ENCODE measurements at places on chromosomes 4 and X. TPM values are rescaled to one million over a fixed set of nuclear protein-coding genes. Genes with fewer than 3 reads are reported as not detected.

Gene RASSF6
- total RNA-seq: 0.03 TPM

Gene MAGEB10
- total RNA-seq: not detected

Gene GNRHR
- not detected for total RNA-seq

Gene HSD17B13
- total RNA-seq: 0.13 TPM

Gene MTNR1A
- total RNA-seq: not detected

Gene DGKK
- not detected for total RNA-seq

Gene MXRA5
- total RNA-seq: 0.65 TPM

Gene CFAP99
- 0.13 TPM for total RNA-seq

Gene USP17L25
- not detected for total RNA-seq

Gene ADGRG4
- under 0.01 TPM for total RNA-seq

Gene UGT2A3
- not detected for total RNA-seq

Gene KIT
- total RNA-seq: 1.2 TPM

Gene IGSF1
- total RNA-seq: 0.07 TPM

Gene TMSB15A
- total RNA-seq: 0.73 TPM

Gene CACNA1F
- total RNA-seq: not detected

Gene GAGE13
- total RNA-seq: not detected

Gene GABRG1
- total RNA-seq: not detected

Gene CUL4B
- total RNA-seq: 66.3 TPM

Gene SRPX2
- total RNA-seq: 210 TPM

Gene ABHD18
- total RNA-seq: 6.7 TPM

Gene CYSLTR1
- total RNA-seq: 5.1 TPM

Gene HTR2C
- total RNA-seq: not detected

Gene MOSPD2
- 13.0 TPM for total RNA-seq

Gene CYBB
- not detected for total RNA-seq

Gene MRPL1
- total RNA-seq: 10.7 TPM

Gene ARSH
- not detected for total RNA-seq

Gene SHOX
- total RNA-seq: not detected

Gene SLC9A7
- 119 TPM for total RNA-seq

Gene CABS1
- total RNA-seq: not detected

Gene COMMD8
- 19.3 TPM for total RNA-seq

Gene CLIC2
- total RNA-seq: 0.78 TPM

Gene XAGE1A
- not detected for total RNA-seq

Gene TCEAL5
- not detected for total RNA-seq

Gene RPL39
- total RNA-seq: 825 TPM

Gene DCK
- 17.2 TPM for total RNA-seq

Gene NCAPG
- 3.7 TPM for total RNA-seq

Gene PROM1
- 0.13 TPM for total RNA-seq

Gene SYTL4
- 4.1 TPM for total RNA-seq

Gene ENOX2
- total RNA-seq: 9.7 TPM

Gene PDGFC
- total RNA-seq: 76.7 TPM

Measured in smooth muscle cell of the pulmonary artery (primary cell).